ENCODE measurements at places on chromosomes 1 and 21. TPM values are rescaled to one million over a fixed set of nuclear protein-coding genes. Genes with fewer than 3 reads are reported as not detected.

GRCh38 chr21:45292399-45293219, 4.9 kb upstream of the POFUT2 start:
- peak; percentile 90 for DNase-seq

MAP1LC3C gene
- total RNA-seq, result not detected

DNA sequence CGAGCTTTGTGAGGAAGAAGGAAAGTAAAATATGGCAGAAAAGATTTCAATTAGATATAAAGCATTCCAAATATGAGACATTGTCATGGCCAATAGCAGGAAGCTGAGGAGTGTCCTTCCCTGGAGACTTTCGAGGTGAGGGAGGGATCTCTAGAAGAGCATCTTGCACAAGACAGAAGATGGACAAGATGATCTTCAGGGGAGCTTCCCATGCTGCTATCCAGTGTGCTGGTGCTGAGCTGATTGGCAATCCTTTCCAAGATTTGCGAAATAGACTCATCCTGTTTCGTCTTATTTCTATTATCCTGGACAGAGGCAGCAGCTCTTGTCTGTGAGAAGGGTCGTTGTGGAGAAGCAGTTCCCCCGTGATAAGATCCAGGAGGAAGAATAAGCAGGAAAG, 342.0 kb upstream of the CAMK1G start:
- DNase-seq, result no peak

- no peak for DNase-seq
Observed at GRCh38 chr21:33109574-33110339, 39.8 kb downstream of the OLIG1 start.

GADD45A gene
- total RNA-seq, result 153 TPM

GRCh38 chr21:34603002-34603709, 11.8 kb downstream of the RCAN1 start:
- peak; percentile 68 for DNase-seq

Measured in PC-3 (cell line).